ENCODE measurements at places on chromosomes 5 and 9. TPM values are rescaled to one million over a fixed set of nuclear protein-coding genes. Genes with fewer than 3 reads are reported as not detected.

- DNase-seq: no peak
These were observed 188.8 kb downstream of the MEF2C start for GRCh38 chr5:88694023-88694679.

- DNase-seq: no peak
These were observed 31.3 kb downstream of the PARP8 start for GRCh38 chr5:50697739-50698138.

GRCh38 chr5:355379-355935, 33.9 kb downstream of the AHRR start:
- DNase-seq: no peak

GRCh38 chr9:121059998-121060636, 10.0 kb upstream of the C5 start:
- DNase-seq: no peak

DNA sequence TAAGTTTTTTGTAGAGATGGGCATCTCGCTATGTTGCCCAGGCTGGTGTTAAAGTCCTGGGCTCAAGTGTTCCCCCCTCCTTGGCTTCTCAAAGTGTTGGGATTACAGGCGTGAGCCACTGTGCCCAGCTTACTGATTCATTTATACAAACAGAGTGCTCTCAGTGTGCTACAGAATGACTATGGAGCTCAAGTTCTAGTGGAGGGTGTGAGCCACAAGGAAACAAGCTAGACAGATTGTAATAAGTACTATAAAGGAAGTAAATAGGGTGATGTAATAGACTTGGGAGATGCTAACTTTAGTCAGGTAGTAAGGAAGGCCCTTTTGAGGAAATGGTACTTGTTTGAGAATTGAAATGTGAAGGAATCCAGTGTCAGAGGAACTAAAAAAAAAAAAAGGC, 1.7 kb upstream of the TMEM267 start:
- DNase-seq: no peak

The ADAMTSL1 gene
- polyA plus RNA-seq: 17.2 TPM

The PCDHA9 gene
- polyA plus RNA-seq: 0.06 TPM

DNA sequence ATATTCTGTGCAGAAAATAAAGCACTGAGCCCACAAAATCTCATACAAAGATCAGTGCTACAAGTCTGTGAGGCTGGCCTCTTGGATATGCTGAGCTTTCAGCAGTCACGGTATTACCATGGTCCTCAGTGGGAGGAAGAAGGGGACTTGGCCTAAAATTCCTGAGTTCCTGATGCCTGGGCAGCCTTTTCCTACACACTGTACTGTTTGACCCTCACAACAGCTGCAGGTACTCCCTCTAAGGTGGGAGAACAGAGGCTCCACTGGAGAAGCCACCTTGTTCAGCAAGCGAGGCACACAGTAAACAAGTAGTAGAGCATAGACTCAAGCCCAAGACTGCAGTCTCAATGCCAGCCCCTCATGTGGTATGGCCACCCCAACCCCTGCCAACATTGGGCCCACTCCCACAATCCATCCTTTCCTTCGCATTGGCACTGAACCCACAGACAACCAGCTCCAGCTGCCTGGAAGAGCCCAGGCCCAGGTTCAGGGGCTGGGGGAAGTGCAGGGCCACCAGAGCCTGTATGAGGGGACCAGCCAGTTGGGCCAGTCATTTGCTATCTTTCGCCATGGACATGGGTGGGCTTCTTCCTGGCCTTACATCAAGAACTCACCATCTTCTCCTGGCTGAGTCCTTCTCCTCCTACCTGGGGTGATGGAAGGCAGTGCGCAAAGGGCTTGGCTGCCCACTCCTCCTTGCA, 14.3 kb downstream of the ACSL6 start:
- DNase-seq: no peak

The DPYSL3 gene
- 48.3 TPM for polyA plus RNA-seq

The KCNN2 gene
- 5.1 TPM for polyA plus RNA-seq

The TMOD1 gene
- 0.15 TPM for polyA plus RNA-seq

- no peak for DNase-seq
These were observed 375.1 kb downstream of the MED10 start for GRCh38 chr5:6003040-6003825.

GRCh38 chr5:144915452-144915851, 744.8 kb downstream of the KCTD16 start:
- DNase-seq: no peak

The PLPPR1 gene
- not detected for polyA plus RNA-seq
